ENCODE measurements at places on chromosomes 4 and X.

DNA sequence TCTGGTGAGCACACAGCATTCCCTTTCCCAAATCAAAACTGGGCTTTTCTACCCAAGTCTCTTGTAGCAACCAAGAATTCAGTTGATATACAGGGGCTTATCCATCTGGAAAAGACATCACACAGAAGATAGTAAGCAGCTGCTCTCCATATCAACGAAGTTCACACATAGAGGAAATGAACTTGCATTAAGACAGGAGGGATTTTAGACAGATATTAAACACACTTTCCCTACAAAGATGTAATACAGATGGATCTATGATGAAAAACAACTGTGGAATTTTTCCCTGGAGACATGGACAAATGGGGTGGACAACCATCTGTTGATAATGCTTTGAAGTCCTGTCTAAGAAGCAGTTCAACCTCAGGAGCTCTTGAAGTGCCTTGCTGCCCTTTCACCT lies 9.8 kb upstream of the PDE5A start:
- DNase-seq = no peak

GRCh38 chr4:181437895-181438294 lies 805.3 kb upstream of the TENM3 start:
- no peak for DNase-seq

- DNase-seq = no peak
Observed at GRCh38 chr4:38957261-38957815, 74.9 kb downstream of the TMEM156 start.

DNA sequence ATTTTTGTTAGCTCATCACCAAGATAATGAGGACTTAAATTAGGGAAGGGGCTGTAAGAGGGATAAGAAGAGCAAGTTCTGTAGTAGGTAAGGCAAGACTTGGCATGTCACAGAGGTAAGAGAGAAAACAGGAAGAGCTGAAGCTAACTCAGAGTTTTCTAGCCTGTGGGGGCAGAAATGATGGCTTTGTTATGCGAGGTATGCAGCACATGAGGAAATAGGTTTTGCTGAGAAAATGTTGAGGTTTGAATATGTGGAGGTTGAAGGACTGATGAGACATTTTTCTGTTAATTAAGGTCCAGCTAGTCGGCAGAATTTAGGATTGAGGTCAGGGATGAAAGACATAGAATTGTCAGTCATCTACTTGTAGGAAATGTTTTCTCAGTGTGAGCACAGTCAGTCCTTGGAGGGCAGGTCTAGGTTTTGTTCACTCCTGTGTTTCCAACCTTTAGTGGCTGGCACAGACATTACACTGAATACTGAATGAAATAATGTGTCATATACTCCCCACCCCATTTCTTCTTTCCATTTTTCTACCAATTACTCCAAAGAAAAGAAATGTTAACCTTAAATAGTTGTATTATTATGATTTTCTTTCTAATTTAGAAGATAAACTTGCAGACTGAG lies 154.0 kb upstream of the AADAT start:
- DNase-seq = no peak

DNA sequence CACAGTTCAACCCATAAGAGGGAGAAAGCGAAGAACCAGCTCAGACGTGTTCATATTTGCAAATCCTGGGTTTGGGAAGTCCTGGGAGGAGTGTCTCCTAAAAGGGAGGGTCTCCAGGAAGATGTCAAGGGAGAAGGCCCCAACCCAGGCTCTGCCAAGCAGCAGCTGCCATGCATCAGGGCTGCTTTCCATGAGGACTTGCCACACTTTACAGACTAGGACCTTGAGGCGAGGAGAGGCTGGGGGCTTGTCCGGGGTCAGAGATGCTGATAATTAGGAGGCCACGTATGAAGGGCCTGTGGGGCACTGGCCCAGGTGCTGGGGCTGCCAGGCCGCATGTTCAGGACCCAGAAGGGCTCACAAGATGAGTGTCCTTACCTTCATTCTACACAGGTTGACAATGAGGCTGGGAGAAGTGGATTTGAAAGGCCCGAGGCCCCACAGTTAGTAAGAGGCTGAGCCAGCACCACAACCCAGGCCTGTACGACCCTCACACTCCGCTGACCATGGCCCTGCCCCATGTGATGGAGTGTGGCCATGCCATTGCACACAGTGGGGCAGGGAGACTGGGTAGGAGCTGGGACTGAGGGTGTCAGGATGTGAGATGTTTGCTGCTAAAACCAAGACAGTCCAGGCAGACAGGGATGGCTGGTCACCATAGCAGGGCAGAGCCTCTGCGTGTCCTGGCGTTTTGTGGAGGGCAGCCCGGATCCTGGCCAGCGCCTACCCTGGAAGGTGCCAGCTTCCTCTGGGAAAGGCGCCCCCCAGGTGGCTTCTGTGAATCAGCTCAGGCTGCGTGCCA lies 94.8 kb downstream of the PSAPL1 start:
- no peak for DNase-seq

DNA sequence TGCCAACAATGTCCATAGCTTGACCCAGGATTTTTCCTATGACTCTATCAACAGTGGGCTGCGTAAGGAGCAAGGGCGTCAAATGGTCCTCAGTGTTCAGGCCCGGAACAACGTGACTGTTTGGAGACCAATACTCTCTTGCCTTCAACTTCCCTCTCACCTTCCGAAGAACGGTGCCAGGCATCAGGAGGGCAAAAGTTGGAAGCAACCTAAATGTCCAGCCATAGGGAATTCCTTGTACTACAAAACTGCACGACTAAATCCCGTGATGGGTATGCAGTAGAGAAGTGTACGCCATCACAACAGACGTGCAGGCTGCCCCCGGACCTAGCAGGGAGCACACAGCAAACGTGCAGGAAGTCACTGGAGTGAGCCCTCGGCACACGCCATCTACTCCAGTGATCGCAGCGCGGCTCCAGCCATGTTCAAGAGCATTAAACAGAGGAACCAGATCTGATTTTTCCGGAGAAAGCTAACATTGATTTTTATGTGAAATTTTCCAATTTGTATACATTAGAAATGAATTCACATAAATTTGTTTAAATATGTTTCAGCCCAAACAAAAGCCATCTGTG lies 79.0 kb downstream of the JAKMIP1 start:
- DNase-seq = no peak

- DNase-seq = no peak
Observed at GRCh38 chr4:145176641-145177432, 3.6 kb downstream of the OTUD4 start.

DNA sequence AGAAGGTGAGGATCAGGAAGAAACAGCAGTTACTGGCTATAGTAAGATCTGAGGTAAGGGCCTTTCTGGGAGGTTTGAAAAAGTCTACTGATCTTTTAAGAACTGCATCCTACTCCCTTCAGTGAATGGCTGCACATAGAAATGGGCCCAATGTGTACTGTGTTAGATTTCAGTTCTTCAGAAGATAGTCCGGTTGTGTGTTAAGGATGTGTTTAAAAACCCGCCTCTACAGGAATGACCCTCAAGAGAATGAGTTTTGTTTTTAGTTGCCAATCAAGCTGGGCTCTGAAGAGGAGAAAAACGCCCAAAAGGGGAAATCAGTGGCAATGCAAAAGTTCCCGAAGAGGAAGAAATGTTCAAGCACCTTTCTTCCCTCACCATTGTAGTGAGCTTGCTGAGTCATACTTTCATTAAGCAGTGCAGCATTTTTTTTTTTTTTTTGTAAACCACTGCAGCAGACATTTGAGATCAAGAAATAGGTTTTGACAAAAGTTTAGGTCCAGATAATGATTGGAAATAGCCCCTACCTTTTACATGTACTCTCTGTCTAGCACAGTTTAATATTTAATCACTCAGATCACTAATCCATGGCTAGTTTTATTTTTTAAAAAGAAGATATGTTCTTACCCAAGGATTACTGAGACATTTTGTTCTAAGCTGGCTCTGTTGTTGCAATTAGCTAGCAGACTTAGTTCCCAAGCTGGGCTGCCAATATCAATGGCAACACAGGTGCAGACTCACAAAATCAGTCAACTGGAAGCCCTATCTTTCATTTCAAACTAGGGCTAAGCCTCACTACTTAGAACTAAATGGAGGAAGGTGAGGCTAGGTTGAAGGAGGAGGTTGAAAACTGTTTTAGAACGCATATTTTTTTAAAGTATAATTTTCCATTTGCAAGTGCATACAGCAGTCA lies 7.0 kb upstream of the TRPC5OS start:
- DNase-seq = no peak

DNA sequence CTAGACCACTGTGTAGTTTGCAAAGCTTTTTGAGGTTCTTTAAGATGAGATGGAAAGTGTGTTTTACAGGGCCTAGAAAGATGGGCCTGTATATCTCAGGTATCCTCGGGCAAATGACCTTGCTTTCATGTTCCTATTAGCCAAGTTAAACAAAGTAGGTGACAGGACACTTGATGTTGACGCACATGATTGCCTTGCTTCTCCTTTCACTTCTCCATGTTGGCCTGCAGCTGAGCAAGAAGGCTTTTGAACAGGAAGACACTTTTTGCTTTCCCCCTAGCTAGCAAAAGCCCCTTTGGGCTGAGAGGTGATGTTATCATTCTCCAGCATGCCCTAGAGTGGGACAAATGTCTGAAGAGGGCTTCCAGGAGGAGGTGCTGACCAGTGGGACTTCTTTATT lies 202.1 kb downstream of the GPC3 start:
- DNase-seq = no peak

DNA sequence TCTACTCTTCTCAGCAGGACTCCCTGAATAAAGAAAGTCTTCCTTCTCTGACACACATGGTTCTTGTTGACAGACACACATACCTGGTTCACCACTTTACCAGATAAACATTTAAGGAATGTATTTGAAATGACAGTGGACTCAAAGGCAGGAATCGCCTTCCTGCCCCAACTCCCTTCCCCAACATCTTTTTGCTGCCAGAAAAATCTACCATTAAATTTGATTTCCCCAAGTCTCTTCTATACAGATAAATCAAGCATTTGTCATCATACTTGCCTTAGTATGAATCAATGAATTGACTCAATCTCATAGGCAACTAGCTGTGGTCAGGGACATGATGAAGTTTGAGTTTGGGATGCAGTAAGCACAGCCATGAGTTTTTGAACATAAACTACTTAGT lies 23.3 kb upstream of the ANXA5 start:
- no peak for DNase-seq

GRCh38 chr4:156556336-156556735 lies 415.3 kb downstream of the PDGFC start:
- no peak for DNase-seq

GRCh38 chr4:179001918-179002317 lies 1559.7 kb upstream of the AGA start:
- DNase-seq = no peak

DNA sequence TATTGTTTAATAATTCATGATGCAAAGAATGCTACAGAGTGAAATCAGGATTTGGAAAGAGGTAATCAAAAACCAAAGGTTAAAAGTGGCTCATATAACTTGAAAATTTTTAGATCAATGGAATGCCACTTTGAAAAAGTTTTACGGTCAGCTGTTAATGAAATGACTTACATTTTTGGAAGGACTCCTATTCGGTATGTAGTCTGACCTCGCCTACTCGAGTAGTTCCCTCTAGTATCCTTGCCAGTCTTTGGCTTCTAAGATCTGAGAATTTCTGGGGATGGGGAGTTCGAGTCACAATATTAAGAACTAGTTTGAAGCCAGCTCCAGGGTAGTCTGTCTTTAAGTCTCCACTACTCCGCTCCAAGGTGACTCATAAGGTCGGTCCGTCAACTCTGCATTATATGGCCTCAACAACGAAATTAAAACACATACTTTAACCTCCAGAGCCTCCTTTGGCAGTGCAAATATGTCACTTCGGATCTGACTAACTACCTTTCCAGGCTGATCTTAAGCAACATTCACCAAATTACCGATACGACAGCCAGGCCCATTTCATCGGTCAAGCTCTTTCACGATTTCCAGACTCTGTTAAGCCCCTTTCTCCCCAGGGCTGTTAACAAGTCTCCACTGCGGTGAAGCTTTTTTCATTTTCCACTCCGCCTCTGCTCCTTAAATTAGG lies 733 bp upstream of the NAA15 start:
- no peak for DNase-seq

GRCh38 chrX:42565739-42566138 lies 212.2 kb downstream of the PPP1R2C start:
- no peak for DNase-seq

DNA sequence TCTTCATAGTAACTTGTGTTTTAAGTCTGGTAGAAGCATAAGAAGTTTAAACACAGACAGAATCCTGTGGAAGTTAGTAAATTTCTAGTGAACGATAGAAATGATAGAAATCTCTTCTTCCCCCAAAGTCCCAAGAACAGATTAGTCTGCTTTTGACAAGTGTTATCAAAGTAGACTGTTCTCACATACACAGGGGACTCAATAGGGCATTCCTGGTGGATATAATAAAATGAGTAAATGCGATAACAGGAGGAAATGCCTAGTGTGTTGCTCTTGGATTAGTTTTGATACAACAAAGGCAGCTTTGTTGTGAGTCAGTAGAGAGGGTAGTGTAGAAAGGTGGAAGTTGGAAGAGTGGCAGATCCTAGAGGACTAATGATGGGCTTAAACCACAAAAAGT lies 43.5 kb downstream of the CLCN3 start:
- no peak for DNase-seq

DNA sequence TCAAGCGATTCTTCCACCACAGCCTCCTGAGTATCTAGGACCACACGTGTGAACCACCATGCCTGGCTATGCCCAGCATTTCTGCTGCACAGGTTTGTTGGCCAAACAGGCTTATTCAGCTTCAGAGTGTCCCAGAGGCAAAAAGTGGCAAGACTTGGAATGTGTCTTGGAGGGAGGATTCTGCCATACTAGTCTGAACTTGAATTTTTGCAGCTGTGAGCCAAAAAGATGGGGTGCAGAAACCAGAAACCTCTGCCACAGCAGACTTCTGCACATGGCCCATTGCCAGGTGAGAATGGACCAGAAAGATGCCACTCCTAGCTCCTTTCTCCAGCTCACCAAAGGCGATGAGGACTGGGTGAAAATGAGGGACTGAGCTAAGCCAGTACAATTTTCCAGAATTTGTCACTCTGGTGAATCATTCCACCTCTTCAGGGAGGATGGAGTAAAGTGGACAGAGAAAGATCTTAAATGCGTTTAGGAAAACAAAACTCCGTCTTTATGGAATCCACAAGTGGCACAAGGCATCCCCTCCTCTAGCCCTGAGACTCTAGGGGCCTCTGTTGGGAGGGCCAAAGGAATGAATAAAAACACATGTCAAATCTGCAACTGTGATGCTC lies 369.1 kb upstream of the CLNK start:
- DNase-seq = no peak

- DNase-seq = no peak
Observed at GRCh38 chr4:146469022-146469421, 52.7 kb downstream of the SLC10A7 start.

DNA sequence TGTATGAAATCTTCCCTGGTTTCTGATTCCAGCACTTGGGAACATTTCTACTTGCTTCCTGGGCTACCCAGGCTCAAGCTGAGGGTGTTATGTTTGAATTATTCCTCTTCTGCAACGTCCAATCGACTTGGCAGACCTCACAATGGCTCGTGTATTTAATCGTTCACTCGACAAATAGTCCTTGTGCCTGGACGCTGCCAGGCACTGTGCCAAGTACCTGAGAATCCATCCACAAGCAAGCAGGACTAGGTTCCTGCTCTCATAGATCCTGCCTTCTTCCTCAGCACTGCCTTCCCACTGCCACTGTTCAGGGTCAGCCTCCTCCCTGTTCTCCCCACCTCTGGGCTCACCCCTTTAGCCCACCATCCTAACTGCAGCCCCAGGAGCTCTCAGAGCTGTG lies 113.3 kb downstream of the EFNB1 start:
- DNase-seq = no peak
